ENCODE measurements at places on chromosomes 12 and 14.

- no peak for DNase-seq
Observed at GRCh38 chr14:93056840-93057585, 58.7 kb downstream of the ITPK1 start.

DNA sequence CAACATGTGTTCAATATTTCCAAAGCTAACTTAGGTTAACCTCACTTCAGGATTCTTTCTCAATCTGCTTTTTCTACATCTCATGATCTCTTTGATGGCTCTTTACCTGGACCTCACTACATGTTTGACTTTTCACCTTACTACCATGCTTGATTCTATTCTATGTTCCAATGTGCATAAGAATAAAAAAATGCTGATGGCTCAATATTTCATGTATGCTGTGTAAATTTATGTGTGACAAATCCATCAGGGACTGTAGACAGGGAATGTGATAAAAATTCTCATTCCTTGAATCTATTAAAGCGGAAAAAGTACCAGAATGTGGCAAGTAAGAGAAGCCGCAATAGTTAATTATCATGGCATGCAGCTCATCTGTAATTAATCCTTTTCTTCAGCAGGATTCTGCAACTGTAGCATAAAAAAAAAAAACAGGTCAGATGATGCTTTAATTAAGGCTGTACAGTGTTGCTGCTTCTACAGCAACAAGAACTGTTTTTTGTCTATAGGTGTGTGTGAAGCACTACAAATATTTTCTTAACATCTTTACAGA is 276.9 kb upstream of the PRKD1 start:
- no peak for DNase-seq

GRCh38 chr12:124098101-124098757 is 125.2 kb downstream of the ZNF664 start:
- DNase-seq = no peak

DNA sequence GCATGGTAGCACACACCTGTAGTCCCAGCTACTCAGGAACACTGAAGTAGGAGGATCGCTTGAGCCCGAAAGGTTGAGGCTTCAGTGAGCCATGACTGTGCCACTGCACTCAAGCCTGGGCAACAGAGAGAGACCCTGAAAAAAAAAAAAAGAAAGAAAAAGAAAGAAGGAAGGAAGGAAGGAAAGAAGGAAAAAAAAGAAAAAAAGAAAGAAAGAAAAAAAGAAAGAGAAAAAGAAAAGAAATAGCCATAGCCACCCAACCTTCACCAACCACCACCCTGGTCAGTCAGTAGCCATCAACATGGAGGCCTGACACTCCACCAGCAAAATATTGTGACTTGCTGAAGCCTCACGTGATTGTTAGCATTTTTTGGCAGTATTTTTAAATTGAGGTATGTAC is 21.4 kb upstream of the TMEM263 start:
- DNase-seq = no peak

- DNase-seq = no peak
Observed at GRCh38 chr12:116060764-116061163, 216.7 kb downstream of the MED13L start.

DNA sequence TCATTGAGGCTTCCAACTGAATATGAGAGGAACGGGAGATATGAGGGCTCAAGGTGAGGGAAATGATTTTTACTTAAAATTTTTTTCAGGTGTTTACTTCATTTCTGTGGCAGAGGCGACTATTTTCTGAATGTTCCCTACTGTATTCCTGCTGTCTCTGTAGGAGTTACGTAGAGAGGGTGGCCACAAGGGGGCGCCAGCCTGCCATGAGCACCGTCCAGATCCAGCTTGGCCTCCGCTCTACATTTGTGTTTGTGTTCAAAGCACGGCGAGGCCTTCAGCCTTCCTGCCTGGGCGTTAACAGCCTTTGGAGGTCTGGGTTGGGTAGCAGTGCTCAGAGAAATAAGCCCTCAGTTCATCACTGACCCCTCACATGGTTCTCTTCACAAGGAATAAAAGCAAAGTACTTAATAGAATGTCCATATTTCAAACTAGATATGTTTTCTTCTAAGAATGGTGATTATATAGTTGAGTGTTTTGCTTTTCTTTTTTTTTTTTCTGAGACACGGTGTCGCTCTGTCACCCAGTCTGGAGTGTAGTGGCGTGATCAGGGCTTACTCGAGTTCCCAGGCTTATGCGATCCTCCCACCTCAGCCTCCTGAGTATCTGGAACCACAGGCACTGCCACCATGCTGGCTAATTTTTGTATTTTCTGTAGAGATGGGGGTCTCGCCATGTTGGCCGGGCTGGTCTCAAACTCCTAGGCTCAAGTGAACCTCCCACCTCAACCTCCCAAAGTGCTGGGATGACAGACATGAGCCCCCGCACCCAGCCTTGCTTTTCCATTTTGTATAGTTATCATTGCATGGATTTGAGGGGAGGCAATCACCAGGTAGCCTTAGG is 22.3 kb downstream of the CKB start:
- peak; percentile 98 for DNase-seq

DNA sequence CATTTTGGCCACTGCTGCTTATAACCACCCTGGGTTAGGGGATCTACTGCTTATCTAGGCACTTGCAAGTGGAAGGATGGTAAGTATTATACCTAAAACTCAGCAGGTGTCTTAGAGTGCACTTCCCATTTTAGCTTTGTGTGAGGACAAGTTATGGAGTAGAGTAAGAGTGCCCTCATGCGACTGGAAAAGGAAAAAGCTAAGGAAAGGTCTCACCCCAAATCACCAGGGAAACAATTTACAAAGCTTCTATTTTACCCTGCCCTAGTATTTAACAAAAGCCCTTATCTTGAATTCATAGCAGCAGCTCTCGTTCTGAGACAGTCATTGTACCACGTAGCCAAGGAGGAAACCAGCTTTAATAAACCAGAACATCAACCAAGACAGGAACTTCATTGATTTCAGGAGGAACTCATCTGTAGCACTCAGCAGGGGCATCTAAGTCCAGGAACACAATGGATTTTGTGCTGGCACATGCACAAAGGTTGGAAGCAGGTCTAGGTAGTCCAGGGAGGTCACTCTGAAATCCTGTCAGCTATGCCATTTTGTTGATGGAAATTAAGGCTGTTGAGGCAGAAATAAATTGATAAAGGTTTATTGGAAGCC is 2.9 kb downstream of the RDH12 start:
- DNase-seq = no peak

DNA sequence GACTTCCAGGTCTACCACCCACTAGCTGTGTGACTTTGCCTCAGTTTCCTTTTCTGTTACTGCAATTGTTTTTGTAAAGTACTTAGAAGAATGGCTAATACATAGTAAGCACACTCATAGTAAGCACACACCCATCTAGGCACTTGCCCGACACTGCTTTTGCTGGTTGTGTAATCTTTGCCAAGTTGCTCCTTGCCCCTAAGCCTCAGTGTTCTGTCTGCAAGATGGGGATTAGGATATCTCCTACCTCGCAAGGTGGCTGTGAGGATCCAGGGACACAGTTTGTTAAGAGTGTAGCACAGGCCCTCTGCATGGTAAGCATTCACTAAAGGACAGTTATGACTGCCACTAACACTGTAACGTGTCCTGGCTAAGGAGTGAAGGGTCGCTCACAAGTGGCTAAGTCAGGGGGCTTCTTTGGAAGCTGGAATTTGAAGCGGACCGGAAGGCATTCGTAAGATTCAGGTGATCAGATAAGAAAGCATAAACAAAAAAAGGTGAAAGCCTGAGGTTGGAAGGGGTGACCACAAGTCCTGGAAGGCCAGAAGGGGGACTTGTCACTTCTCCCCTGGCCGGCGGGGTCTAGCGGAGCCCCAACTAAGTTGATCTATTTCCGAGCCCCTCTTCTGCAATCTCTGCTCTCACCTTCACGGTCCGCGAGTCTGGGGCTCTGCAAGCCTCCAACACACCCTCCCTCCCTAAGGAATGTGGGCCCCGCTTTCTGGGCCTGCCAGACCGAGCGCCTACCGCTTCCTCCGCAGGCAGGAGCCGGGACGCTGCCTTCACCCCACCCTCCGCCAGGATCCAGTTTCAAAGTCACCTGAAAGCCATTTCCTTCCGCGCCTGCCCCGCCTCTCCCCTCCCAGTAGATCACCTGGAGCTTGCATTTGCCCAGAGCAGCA is 1.5 kb upstream of the PLEKHG3 start:
- no peak for DNase-seq

GRCh38 chr12:7303230-7303629 is 642 bp upstream of the ACSM4 start:
- no peak for DNase-seq

DNA sequence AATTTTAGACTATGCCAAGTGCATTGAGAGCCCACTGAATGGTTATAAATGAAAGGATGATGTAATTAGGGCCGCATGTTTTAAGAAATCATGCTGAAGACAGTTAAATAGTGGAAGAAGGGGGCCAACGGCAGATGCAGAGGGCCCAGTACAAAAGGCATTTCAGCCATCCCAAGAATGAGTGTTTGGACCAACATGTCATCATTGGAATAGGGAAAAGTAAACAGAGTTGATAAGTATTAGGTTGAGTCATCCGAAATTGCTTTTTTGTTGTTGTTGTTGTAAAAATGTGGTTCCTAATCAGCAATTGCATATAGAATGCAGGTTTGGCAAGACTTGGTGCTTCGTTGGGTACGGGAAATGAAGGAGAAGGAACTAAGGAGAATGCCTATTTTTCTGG is 29.5 kb downstream of the BMP4 start:
- no peak for DNase-seq

DNA sequence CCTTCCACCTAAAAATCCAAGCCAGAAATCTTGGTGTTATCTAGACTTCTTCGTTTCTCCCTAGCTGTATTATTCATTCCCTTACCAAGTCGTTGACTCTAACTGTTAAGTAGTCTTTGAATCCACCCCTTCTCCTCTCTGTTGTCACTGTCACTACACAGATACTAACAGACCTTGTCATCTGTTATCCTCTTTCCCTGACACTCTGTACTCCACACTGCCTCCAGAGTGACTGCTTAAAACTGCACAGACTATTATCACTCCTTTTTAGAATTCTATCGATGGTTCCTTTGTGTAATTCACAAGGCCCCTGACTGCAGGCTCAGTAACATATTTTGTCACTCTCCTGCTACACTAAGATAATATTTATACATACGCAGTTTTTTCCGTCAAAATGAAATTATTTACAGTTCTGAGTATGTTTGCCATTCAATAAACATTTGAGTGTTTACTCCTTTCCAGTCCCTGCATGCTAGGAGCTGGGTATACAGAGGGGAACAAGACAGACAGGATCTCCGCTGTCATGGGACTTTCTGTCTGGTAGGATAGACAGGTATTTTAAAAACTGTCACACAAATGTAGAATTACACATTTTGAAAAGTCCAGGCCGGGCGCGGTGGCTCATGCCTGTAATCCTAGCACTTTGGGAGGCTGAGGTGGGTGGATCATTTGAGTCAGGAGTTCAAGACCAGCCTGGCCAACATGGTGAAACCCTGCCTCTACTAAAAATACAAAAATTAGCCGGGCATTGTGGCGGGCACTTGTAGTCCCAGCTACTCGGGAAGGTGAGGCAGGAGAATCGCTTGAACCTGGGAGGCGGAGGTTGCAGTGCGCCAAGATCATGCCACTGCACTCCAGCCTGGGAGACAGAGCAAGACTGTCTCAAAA is 3.8 kb downstream of the MARS1 start:
- no peak for DNase-seq

- no peak for DNase-seq
Observed at GRCh38 chr14:72563676-72564075, 330.2 kb downstream of the DPF3 start.

- DNase-seq = no peak
Observed at GRCh38 chr14:56570295-56570694, 9.3 kb upstream of the TMEM260 start.

DNA sequence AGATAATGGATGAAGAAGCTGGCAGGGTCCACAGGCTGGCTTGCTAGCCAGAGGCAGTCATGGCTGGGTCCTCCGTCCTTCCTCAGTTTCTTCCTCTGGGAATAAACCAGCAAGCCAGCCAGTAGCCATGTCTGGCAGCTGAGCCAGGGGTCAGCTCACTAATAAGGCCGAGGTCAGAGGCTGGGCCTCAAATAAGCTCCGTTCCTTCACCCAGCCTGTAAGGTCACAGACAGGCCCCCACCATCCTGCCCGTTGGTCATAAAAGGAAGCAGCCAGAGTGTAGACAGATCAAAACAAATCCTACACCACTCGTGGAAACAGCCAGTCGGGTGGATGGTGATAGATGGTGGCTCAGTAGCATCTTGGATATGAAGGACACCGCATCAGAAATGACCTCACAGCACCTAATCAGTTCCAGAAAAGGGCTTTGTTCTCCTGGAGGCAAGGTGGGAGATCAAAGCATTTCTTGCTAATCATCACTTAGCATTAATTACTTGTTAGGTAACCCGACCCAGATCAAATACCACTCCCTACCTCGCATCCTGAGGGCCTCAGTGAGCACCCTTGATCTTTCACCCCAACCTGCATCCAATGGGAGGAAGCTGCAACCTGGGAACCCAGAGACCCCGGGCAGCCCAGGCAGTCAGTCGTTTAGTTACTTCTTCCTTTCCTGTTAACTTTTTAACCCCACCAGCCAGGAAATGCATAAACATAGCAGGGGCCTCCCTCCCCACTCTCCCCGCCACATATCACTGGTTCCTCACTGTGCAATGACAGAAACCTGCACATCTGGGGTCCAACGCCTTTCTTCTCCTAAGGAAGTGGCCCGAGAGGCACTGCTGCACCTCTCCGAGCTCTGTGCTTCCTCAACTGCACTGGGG is 90.2 kb downstream of the KDM2B start:
- no peak for DNase-seq

- DNase-seq = no peak
Observed at GRCh38 chr12:97274386-97274785, 188.2 kb upstream of the RMST start.

GRCh38 chr14:21267431-21267845 is 1.8 kb downstream of the HNRNPC start:
- DNase-seq = no peak
